Activated naive CD4-positive, alpha-beta T cell treated with anti-CD3 and anti-CD28 coated beads, Interleukin-2, amount 50 U/mL, for 72 hours (primary cell): ENCODE measurements at places on chromosomes 11 and 22.
A peak's percentile ranks its signal among the peaks of the same experiment; 100 is the strongest.

GRCh38 chr11:66015454-66015881, 3.7 kb downstream of the CST6 start:
- no peak for DNase-seq

GRCh38 chr11:76265771-76266241, 59.5 kb upstream of the WNT11 start:
- DNase-seq: no peak

- peak; percentile 91 for DNase-seq
Observed at GRCh38 chr22:50469377-50470305, 5.2 kb downstream of the SBF1 start.

GRCh38 chr11:70107191-70107590, 29.1 kb downstream of the ANO1 start:
- DNase-seq: no peak

- no peak for DNase-seq
Observed at GRCh38 chr11:88410656-88411055, 73.1 kb upstream of the CTSC start.

DNA sequence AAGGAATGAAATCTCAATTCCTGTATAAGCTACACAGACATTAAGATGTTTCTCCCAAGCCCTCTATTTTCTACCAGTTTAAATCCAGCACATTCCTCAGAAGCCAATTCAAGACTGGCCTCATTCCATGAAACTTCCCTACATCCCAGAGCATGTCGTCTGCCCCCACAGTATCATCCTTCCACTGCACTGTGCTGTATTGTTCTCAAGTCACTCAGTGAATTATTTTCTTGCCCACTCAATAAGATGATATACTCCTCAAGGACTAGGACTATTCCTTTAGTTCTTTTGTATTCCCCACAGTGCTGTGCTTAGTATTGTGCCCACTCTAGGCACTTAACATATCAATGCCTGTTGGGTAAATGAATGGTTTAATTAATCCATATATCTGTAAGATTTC, 203.1 kb upstream of the BLID start:
- no peak for DNase-seq

DNA sequence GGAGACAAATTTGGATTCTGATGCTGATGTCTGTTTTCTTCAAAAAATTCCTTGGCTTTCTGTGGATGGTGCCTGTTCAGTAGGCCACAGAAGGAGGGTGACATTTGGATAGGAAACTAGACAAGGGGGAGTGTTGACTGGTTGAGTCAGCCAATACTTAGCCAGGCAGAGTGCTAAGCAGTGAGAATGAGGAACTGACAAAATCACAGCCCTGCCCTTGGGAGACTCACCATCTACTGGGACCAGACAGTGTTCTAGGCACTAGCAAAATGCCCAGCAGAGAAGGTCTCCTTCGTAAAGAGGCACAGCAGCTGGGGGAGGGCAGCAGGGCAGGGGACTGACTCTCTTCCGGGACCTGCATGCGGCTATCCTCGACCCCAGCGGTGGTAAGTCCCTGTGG, 190.2 kb downstream of the DSCAML1 start:
- DNase-seq: peak; percentile 6

GRCh38 chr22:42452916-42453315, 20.7 kb upstream of the NFAM1 start:
- no peak for DNase-seq

GRCh38 chr11:128726458-128727139, 32.7 kb downstream of the FLI1 start:
- DNase-seq: no peak

GRCh38 chr22:22616636-22617035, 27.8 kb upstream of the GGTLC2 start:
- no peak for DNase-seq
